SIG-M5 (cell line): ENCODE measurements at places on chromosomes 2 and 18.

DNA sequence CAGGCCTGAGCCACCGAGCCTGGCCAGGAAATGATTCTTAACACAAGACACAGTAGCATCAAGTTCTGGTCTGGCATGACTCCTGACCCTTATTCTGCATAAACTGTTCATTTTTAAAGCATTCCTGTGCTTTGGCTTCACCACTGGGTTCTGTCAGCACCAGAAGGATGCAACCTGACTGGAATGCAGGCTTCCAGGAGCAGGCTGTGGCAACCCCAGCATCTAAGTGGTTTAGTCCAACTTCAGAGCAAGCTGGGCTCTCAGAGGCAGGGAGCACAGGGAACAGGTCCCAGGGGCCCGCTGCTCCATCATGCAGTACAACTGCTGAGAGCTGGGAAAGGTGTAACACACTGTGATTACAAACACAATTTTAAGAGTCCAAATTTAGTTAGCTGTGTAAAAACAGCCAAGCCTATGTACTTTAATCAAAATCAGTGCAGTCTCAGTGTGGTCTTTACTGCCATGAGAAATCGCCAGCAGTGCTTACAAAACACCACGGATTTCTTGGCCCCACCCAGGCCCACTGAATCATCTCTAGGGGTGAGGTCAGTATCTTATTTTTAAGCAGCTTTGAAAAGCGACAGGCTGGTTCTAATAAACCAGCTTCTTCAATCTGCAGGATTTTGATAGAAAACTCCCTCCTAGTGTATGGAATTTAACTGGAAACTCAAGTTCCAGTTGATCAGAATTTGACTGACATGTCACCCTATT is 44.4 kb upstream of the TMEM182 start:
- no peak for DNase-seq

DNA sequence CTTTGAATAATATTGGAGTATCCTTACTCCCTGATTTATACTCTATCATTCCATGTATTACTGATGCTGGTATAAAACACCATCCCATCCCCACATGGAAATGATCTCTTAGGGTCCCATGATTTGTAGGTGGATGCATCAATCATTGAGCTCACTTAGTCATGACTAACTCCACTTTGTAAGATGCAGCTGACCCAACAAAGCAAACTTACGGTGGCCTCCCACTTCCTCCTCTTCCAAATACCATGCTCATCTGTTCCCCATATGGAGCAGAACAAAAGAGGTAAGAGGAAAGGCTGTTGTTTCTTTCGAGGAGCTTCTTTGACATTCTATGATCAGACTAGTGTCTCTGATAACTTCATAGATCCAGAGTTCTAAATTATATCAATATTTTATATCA is 640.2 kb upstream of the SLC39A10 start:
- DNase-seq, result no peak

- DNase-seq, result no peak
These were observed 74.3 kb downstream of the XRCC5 start for GRCh38 chr2:216183462-216183861.

GRCh38 chr2:4908461-4908860 is 783.7 kb upstream of the SOX11 start:
- no peak for DNase-seq

GRCh38 chr2:129191530-129191929 is 787.9 kb upstream of the RAB6C start:
- no peak for DNase-seq

DNA sequence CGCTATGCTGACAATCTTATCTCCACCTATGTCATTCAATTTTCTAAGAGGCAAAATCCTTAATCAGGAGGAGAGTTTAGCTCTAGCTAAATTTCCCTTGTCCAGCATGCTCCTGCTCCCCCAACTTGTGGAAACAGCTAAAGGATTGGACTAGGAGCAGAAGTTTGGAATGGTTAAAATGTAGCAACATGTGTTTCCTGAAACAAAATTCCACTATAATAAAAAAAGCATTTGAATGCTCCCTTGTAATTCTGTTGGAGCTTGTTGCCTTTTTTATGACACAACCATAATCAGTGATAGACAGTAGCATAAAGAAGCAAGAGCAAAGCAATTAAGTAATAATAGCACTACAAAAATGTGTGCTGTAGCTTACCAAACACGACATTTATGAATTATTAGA is 6.9 kb downstream of the ACTR3 start:
- no peak for DNase-seq

DNA sequence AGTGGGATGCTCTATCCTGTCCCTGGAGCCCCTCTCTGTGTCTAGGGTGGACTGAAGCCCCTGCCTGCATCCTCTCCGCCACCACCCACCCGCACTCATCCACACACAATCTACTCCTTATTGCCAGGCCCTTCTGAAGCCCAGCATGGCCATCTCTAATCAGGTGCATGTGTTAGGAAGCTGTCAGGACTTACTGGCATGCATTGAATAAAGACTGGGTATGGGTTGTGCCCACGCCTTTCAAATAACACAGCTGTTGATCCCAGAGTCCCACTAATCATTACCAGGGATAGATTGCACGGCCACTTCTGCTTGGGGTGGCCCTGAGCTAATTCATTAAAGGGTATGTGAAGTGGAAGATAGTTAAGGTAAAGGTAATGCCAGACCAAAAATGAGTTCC is 88.4 kb downstream of the CABLES1 start:
- DNase-seq, result no peak

DNA sequence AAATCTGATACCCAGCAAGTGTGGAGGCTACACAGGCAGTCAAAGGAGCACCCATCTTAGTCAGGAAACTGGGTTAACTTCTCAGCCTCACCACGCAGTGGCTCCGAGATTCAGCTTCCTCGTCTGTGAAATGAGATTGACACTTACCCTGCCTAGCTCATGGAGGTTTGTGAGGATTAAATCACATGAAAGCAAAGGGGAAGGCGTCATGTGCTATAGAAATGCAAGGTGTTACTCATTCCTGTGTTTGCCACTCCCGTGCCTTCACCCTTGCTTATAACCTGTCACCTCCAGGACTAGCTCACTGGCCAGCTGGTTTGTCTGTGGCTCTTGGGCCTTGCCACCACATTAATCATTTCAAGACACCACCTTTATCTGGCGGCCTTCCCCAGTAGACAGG is 118.9 kb upstream of the FOSL2 start:
- DNase-seq, result no peak

DNA sequence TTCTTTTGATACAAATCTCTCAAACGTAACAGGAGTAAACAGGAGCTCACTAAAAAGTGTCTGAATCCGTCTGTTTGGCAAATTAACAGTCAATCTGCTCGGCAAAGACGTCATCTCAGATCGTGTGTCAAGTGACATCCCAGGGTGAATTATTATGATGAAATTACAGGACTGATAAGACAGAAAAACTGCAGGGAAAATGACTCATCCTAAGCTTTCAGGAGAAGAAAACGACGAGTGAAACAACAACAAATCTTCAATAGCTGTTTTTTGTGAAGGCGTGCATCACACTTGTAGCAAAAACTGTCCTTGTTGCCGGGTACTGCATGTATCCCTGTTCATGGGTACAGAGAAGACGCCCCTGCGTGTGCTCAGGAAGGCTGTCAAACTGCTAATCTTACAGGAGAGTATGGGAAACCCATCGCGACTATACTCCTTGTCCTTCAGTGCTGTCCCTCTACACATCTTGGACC is 24.9 kb downstream of the EPB41L3 start:
- no peak for DNase-seq

GRCh38 chr18:24177499-24178133 is 38.8 kb downstream of the CABYR start:
- no peak for DNase-seq

DNA sequence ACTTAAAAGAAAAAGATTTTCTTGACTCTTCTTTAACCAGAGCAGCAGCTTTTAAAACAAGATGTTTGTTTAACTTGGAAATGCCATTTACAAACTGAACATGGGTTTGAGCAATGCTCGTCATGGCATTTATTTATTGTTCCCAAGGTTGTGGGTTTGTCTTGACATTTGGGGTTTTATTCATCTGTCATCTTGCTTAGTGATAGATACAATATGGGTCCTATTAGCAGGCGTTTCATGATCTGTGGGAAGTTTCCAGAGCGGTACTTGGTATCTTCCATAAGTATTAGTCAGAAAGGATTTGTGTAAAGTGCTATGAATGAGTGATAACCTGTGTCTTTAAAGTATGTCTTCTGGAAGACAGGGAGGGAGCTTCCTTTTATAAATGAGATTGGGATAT is 29.9 kb upstream of the MGAT5 start:
- DNase-seq, result no peak

- DNase-seq, result no peak
These were observed 84.3 kb downstream of the NEB start for GRCh38 chr2:151649966-151650365.

- no peak for DNase-seq
These were observed 27.1 kb upstream of the RPRD1A start for GRCh38 chr18:36094431-36094830.

DNA sequence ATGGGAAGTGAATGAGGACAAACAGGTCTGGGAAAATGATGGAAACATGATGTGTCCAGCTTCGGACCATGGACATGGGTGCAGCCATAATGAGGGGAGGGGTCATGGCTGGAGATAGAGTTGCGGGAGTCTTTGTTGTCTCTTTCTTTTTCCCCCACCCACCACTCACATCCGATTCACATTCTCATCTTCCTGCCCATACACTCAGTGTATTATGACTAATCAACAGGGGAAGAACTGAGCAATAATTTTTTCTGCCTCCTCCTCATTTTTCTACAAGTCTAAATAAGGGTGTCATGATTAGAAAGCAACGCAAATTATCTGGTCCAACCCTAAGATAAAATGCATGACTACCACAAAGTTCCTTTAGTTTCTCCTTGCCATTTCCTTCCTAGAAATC is 5.7 kb upstream of the SERPINB2 start:
- no peak for DNase-seq

GRCh38 chr2:170598067-170598395 is 117.1 kb upstream of the SP5 start:
- DNase-seq, result no peak

GRCh38 chr2:160252278-160252887 is 52.3 kb upstream of the ITGB6 start:
- no peak for DNase-seq

DNA sequence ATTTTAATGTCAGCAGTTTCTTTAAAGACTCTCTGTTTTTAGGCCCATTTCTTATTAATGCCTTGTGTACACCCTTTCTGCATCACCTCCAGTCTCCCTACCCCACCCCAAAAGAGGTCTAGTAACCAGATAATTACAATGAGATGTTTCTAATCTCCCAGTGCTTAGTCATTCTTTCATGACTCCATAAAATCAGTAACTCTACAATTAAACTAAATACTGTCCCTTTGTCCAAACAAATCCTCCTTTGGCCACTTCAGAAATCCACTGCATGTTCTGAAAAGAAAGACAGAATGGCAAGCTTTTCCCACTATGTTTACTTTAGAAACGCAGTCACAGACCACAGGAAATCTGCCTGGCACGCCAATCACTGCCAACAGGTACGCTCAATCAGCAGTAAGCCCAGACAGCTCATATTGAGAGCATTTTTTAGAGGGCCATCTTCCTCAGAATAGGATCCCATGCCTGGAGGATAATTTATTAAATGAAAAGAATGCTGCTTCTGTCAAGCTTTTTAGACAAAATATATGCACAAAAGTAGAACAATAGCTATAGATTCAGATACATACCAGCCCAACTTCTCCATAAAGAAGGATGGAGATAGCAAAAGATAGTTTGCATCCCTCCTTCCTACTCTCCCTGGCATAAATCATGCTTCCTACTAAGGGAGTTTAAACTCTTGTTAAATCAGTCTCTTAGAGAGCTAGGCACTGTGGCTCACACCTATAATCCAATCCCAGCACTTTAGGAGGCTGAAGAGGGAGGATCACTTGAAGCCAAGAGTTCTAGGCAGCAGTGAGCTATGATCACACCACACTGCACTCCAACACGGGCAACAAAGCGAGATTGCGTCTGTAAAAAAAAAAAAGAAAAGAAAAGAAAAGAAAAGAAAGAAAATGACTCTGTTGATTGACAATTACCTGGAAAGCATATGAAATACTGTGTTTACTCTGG is 14.6 kb downstream of the CLASP1 start:
- DNase-seq, result no peak

- no peak for DNase-seq
These were observed 1.5 kb downstream of the GAREM1 start for GRCh38 chr18:32469190-32469651.

- DNase-seq, result no peak
These were observed 210.1 kb upstream of the APCDD1 start for GRCh38 chr18:10244341-10244740.

GRCh38 chr2:175312137-175312536 is 130.6 kb upstream of the ATP5MC3 start:
- no peak for DNase-seq

DNA sequence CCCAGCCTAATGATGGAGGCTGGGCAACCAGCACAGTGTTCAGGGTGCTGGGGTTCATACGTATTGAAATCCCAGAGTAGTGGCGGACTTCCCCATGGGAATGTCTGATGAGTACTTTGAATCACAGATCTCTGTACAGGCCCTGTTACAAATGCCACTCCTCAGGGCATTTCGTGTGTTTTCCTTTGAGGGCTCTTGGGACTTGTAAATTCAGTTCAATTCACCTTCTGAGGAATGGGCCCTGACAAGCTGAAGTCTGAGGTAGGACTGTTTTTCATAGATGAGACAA is 288 bp upstream of the RDH14 start:
- no peak for DNase-seq

DNA sequence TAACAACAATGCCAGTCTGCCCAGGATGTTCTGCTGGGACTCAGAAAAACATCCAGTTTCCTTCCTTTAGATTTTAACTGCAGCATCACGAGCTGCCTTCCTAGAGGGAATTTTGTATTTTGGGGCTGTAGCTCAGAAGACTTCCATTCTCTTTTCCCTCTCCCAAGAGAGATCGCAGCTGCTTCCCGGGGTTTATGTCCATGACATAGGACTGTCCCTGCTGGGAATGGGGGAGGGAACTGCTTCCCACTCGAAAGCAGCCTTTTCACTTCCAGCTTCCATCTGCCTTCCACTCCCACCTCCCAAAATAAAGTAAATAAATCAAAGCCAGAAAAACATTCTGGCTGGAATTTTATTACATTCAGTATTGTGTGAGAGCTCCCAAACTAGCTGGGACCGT is 52.4 kb downstream of the LIMS1 start:
- DNase-seq, result no peak

DNA sequence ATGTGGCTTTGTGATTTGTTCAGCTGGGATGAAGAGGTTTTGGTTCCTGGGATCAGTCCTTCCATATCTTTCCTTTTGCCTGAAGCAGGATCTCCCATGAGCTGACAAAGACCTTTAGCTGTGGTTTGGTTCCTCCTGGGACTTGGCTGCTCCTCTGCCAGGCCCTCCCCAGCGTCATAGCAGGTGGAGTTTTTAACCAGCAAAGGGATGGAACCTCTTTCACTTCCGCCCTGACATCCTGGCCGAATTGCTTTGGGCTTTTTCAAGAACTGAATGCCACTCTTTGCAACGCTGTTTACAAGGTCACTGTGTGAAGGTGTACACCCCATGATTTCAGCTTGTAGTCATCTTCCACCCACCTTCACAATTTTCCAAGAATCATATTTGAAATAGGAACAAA is 390 bp downstream of the PCARE start:
- no peak for DNase-seq
